ENCODE measurements at places on chromosomes 6 and 20. TPM values are rescaled to one million over a fixed set of nuclear protein-coding genes. Genes with fewer than 3 reads are reported as not detected.

LAMP5 gene
- total RNA-seq, result not detected

CD40 gene
- total RNA-seq, result 2.1 TPM

KIF13A gene
- total RNA-seq, result 30.1 TPM

UBD gene
- total RNA-seq, result not detected

PSMB9 gene
- 3.2 TPM for total RNA-seq

TOX2 gene
- not detected for total RNA-seq

CNR1 gene
- total RNA-seq, result 1.5 TPM

HAO1 gene
- total RNA-seq, result not detected

EEF1A2 gene
- 29.0 TPM for total RNA-seq

FAM162B gene
- total RNA-seq, result not detected

ETV7 gene
- total RNA-seq, result 0.16 TPM

PCNA gene
- total RNA-seq, result 251 TPM

MUC21 gene
- not detected for total RNA-seq

RPS6KA2 gene
- 0.51 TPM for total RNA-seq

TRDN gene
- total RNA-seq, result 0.20 TPM

TAAR2 gene
- total RNA-seq, result not detected

TGM3 gene
- not detected for total RNA-seq

ANKRD66 gene
- total RNA-seq, result not detected

SNAP91 gene
- total RNA-seq, result not detected
